ENCODE measurements at places on chromosomes 12 and 14.

- DNase-seq, result no peak
These were observed 34.2 kb upstream of the PLEKHA5 start for GRCh38 chr12:19095331-19095730.

GRCh38 chr12:50101663-50102062 lies 2.1 kb upstream of the GPD1 start:
- no peak for DNase-seq

- no peak for DNase-seq
These were observed 36.4 kb downstream of the CAND1 start for GRCh38 chr12:67305544-67305943.

DNA sequence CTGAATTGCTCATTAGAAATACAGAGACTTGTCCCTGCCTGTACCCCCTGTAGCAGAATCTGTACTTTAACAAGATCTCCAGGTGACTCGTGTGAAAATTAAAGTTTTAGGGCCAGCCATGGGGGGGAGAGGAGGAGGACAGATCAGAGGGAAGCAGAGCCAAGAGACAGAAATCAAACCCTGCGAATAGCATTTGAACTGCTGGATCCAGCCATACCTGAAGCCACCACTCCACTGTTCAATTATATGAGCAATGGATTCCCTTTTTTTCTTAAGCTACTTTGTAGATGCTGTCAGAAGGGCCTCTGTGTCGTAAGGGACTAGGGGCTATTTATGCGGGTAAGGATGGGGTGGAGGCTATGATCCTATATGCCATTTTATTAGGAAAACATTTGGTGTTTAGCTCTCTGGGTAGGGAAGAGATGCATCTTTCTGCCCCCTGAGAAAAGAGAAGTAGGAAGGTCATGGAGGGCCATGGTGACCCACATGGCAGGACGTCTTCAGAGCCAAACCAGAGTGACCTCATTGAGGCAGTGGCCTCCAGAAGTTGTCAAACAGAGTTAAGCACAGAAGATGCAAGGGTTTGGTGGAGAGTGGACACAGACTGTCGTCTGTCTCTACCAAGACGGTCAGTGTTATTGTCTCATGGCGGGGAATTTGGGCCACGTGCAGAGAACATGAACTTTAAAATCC lies 203.9 kb downstream of the PHETA1 start:
- DNase-seq, result no peak

DNA sequence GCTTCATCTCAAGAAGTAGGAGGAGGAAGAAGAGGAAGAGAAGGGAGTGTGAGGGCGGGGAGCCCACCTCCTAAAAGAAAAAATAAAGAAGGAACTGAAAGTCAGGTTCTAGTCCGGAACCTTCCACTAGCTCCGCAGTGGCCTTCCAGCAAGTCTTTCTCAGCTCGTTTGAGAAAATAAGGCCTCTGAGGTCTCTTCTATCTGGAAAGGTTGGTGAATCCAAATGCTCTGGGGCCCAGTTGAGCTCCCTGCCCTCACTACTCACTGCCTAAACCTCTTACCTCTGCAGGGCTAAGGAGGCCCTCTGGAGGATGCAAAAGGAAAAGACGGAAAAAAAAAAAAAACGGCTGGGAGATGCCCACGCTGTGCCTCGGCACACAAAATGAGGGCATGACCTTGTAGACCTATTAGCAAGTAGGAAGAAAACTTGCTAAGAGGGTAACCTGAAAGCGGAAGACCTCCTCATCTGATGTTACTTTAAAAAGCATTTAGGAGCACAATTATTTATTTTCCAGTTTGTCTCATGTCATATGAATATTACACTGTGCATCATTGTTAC lies 35.9 kb downstream of the FBLN5 start:
- DNase-seq, result peak; percentile 29

GRCh38 chr12:127599436-127599835 lies 667.5 kb upstream of the TMEM132C start:
- no peak for DNase-seq

- DNase-seq, result no peak
These were observed 68.7 kb downstream of the EID3 start for GRCh38 chr12:104372061-104372720.

- no peak for DNase-seq
These were observed 152.1 kb downstream of the TMTC2 start for GRCh38 chr12:82838827-82839226.

DNA sequence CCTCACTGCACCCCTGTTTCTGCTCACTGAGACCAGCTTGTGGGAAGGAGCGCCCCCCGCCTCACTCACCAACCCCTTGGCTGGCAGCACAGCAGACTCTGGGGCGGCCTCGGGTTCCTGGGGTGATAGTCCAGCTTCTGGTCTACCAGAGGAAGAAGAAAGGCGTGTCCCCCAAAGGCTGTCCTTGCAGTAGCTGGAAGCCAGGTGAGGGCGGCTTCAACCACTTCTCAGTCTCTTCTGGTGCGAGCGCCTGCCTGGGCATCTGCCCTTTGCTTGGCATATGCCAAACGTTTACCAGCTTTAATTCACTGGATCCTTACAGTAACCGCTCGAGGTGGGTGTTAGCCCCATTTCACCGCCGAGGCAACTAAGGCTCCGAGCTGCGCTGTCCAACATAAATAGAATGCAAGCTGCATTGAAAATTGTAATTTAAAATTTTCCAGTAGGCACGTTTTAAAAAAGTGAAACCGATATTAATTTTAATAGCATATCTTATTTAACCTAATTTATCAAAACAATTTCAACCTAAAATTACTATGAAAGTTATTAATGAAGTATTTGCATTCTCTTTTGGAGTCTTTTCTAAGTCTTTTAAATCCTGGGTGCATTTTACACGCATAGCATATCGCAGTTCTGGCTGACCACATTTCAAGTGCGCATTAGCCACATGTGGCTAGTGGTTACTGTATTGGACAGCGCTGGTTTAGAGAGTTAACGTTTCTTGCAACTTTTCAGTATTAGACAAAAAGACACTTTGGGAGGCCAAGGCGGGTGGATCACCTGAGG lies 872 bp downstream of the FAM177A1 start:
- DNase-seq, result peak; percentile 65

DNA sequence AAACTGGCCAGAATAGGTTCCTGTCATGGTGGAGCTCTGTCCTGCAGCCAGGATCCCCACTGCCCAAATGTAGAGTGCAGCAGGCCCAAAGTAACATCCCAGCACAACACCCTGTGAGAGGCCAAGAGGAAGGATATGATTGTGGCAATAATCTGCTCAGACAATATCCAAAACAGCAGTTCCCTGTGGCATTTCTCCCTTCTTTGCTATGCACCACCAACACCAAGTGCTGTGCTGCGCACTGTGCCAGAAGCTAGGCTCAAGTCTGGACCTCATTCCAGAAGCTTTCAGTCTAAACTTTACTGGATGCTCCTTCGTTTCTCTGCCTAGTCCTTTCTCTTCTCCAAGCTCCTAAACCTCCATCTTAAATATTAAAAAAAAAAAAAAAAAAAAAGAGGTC lies 33.4 kb downstream of the SLC11A2 start:
- DNase-seq, result no peak

DNA sequence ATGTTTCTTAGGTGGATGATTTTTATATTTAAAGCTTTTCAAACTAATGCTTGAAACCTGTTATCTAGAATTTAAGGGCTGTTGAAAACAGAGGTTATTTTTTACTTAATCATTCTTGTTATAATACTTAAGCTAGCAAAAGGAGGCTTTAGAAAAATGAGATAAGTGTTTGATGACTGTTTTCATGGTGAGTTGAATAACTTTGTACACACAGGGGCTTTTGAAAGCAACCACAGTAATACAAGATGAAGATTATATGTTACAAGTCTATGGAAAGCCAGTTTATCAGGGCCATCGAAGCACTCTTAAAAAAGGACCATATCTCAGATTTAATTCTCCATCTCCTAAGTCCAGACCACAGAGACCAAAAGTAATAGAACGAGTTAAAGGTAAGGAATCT lies 33.3 kb downstream of the KIAA0586 start:
- DNase-seq, result no peak

DNA sequence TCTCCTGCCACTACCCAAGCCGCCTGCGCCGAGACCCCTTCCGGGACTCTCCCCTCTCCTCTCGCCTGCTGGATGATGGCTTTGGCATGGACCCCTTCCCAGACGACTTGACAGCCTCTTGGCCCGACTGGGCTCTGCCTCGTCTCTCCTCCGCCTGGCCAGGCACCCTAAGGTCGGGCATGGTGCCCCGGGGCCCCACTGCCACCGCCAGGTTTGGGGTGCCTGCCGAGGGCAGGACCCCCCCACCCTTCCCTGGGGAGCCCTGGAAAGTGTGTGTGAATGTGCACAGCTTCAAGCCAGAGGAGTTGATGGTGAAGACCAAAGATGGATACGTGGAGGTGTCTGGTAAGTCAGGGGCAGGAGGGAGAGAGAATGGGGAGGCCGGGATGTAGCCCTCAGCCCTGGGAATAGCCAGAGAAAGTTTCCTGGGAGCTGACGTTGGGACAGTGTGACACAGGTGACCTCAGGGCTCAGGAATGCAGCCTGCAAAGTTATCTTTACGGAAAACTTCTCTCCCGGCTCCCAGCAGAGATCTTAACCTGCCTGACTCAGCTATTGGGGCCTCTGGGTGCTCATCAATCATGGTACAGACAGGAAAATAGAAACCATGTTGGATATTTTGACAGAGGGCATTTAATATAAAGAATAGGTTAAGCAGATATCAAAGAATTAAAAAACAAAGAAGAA lies 747 bp downstream of the HSPB8 start:
- no peak for DNase-seq

DNA sequence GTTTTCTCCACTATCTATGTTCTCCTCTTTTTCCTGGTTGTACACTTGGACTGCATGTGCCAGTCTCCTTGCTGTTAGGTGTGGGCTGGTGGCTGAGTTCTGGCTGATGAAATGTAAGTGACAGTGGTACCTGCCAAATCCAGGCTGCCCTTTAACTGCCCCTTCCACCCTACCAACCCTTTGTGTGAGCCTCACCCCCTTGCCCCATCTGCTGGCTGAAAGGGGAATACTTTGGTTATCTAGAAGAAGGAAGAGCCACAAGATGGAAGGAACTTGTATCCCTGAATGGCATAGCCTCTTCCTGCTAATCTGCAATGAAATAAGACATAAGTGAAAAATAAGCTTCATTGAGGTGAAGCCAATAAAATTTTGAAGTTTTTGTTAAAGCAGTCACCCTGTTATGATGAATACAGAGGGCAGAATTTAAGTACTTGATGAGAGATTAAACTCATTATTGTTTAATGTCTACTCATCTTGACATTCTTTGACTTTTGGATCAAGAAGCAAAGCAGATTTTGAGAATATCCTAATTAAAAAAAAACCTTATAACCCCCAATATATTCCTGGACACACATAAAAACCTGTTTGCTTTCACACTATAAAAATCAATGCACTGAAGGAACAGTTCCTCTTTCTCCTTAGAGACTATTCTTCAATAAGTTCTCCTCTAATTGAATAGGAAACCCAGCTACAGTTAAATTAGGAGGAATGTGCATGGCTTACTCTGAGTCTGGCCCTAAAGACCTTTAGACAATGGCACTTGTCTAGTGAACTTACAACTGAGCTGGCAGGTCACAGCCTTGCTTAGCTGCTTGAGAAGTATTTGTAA lies 262.6 kb upstream of the BTG1 start:
- no peak for DNase-seq

- DNase-seq, result no peak
These were observed 258.1 kb downstream of the PCNX1 start for GRCh38 chr14:71165121-71166031.

GRCh38 chr14:21436567-21437062 lies 19.3 kb downstream of the CHD8 start:
- no peak for DNase-seq

- no peak for DNase-seq
These were observed 79.3 kb downstream of the ARF6 start for GRCh38 chr14:49972131-49972671.

- DNase-seq, result no peak
These were observed 293.0 kb downstream of the BTG1 start for GRCh38 chr12:91852634-91853033.

DNA sequence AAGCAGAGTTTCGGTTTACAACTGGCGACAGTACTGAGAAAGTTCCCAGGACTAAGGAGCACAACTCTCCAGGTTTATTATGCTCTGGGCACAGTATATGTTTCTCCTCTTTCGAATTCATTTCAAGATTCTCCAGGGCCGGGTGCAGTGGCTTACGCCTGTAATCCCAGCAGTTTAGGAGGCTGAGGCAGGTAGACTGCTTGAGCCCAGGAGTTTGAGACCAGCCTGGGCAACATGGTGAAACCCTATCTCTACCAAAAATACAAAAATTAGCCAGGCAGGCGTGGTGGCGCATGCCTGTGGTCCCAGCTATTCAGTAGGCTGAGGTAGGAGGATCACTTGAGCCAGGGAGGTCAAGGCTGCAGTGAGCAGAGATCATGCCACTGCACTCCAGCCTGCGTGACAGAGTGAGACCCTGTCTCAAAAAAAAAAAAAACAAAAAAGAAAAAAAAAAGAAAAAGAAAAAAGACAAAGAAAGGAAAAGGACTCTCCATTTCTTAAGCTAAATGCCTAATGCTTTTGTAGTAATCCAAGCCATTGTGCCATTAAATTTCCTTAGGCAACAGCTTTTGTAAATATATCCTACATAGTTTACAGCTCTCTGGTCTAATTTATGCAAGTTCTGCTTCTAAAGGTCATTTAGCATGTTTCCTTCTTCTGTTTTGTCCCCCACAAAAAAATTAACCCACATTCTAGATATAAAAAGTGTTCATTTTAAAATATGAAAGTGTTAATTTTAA lies 34.8 kb downstream of the ATL1 start:
- DNase-seq, result no peak

- no peak for DNase-seq
These were observed 6.0 kb downstream of the SDS start for GRCh38 chr12:113397497-113398197.

GRCh38 chr12:94099632-94100031 lies 48.7 kb upstream of the PLXNC1 start:
- no peak for DNase-seq

GRCh38 chr14:26851793-26852192 lies 254.0 kb upstream of the NOVA1 start:
- no peak for DNase-seq

GRCh38 chr12:43329375-43329774 lies 222.6 kb downstream of the ADAMTS20 start:
- DNase-seq, result no peak

DNA sequence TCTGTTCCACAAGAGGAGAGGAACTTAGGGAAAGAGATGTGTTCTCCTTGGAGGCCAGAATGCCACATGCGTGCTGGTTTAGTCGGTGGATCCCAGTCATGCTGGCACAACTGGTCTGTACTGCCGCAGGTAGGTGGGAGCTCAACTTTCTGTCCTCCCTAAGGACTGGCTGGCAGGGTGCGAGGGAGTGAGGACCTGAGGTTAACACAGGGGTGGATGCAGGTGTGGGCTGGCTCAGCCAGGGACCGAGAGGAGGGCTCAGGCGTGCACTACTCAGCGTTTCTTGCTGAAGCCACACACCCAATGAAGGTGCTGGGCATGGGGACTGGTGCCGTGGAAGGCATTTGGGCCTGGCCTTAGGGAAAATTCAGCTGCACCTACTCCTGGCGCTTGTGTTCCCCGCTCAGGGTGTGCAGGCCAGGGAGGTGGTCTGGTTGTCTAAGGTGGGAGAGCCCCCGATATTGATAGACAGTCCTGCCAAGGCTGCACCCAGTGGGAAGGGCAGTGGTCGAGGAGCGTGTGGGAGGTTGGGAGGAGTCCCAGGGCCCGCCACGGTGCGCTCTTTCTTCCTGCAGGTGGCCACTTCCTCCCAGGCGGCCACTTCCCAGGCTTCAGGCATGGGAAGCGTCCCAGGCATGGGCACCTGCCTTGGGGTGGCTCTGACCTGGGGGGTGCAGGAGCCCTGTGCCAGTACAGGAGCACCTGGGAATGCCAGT lies 138.4 kb downstream of the ADGRD1 start:
- DNase-seq, result no peak

GRCh38 chr14:104587641-104588040 lies 8.1 kb downstream of the C14orf180 start:
- no peak for DNase-seq
